ENCODE measurements at places on chromosomes 16 and 17. TPM values are rescaled to one million over a fixed set of nuclear protein-coding genes. Genes with fewer than 3 reads are reported as not detected.

DNA sequence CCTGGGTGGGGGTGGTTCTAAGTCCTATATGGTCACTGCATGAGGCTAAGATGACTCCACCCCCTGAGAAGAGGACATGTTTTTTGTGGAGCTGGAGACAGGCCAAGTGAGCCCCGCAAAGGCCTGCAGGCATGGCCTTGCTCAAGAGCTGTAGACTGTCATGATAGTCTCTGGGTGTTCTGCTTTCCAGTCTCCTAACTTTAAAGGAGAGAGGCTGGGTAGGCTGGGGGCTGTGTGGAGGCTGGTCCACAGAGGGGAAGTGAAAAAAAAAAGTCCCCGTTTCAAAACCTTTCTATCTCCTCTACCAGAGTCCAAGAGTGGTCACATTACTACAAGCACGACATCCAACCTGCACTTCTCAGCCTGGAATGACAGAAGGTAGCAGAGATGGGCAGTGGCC, 27.1 kb downstream of the CDRT4 start:
- H3K27me3 ChIP-seq: no peaks in the 10 kb centered on the region
- no peak overlapping the region for H3K27ac ChIP-seq
- H3K4me1 ChIP-seq: peaks cover 11% of the 10 kb centered on the region

DNA sequence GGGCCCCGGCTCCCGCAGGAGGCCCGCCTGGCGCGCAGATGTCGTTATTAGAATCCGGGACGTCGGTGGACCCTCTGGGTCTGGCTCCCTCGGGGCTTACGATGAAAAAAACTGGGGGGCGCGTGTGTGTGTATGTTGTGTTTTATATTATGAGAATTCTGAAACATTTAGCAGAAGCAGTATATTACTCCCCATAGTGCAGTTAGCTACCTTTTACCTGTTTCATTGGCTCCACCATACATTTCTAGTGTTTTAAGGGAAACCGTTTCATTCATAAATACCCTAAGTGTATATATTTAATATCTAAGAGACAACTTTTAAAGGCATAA, 486 bp upstream of the DNAJA2 start:
- H3K4me1 ChIP-seq: peaks cover 5% of the 10 kb centered on the region
- no peaks in the 10 kb centered on the region for H3K36me3 ChIP-seq
- no peaks in the 10 kb centered on the region for H3K27me3 ChIP-seq
- H3K27ac ChIP-seq: peak overlapping the region; percentile 88
- peak overlapping the region; percentile 76 for H3K4me3 ChIP-seq
- DNase-seq: no peak

DNA sequence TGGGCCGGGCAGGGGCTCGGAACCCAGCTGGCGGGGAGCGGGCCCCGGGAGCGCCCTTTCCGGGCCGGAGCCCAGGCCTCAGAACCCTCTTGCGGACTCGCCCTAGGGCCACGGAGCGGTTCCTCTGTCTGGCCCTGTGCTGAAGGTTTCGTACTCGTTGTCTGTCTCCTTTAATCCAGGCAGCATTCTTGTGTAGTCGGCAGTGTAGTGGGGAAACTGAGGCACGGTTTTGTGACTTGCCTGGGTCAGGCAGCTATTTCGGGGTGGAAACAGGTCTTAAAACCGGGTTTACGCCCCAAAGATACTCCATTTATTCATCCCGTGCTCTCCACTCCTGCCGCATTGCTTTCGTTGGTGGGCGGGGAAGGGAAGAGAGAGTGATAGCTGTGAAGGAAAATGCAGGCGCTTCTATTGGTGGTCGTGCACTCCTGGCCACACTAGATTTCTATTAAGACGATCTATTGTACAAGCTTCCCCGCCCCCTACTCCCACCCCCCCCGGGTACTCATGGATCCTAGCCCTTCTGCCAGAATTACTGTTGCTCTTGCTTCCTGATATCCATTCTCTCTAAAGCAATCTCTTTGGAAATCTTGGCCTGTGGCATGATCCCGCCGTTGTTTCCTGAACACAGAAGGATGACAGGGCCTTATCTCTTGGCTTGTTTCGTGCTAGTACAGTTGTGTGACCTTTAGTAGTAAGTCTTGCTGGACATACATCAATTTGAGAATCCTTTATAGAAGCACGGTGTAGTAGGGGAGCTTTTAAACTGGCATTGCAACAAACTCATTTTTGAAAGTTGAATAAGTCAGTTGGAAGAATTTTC, 751 bp downstream of the DCAF7 start:
- H3K27ac ChIP-seq: peak overlapping the region; percentile 31
- H3K27me3 ChIP-seq: no peaks in the 10 kb centered on the region
- H3K36me3 ChIP-seq: no peaks in the 10 kb centered on the region
- H3K4me3 ChIP-seq: peak overlapping the region; percentile 99

GRCh38 chr17:33055746-33056145, 64.1 kb downstream of the SPACA3 start:
- no peaks in the 10 kb centered on the region for H3K36me3 ChIP-seq
- no peaks in the 10 kb centered on the region for H3K4me1 ChIP-seq
- no peak overlapping the region for H3K27ac ChIP-seq
- no peaks in the 10 kb centered on the region for H3K27me3 ChIP-seq
- no peak overlapping the region for H3K4me3 ChIP-seq

- no peaks in the 10 kb centered on the region for H3K4me1 ChIP-seq
- no peaks in the 10 kb centered on the region for H3K27me3 ChIP-seq
- no peaks in the 10 kb centered on the region for H3K36me3 ChIP-seq
- DNase-seq: no peak
- H3K4me3 ChIP-seq: no peak overlapping the region
These were observed 29.5 kb upstream of the BRD7 start for GRCh38 chr16:50398336-50398735.

MPP3 gene
- total RNA-seq: 4.4 TPM

- H3K4me1 ChIP-seq: peaks cover 3% of the 10 kb centered on the region
- no peak overlapping the region for H3K4me3 ChIP-seq
- no peak for DNase-seq
These were observed 44.3 kb upstream of the CPNE2 start for GRCh38 chr16:57048095-57048494.

RAB26 gene
- total RNA-seq: 0.80 TPM
